ENCODE measurements at places on chromosomes 4 and X.
A peak's percentile ranks its signal among the peaks of the same experiment; 100 is the strongest.

GRCh38 chr4:14184265-14184664, 556.7 kb upstream of the BOD1L1 start:
- no peak for DNase-seq

DNA sequence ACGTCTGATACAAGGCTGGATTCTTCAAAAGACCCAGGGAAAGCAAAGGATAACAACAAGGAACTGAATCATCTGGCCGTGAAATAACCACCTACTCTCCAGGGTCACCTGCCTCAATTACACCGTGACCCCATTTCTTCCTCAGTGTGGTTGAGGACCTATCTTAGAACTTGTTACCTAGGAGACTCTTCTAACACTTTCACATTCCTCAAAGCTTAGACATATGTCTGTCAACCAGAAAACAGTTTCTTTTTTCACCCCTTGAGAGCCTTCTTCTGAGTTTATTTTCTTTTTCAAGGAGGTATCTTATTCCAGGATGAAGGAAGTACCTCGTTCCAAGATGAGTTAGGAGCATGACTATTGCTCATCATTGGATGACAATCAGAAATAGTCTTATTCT, 337.8 kb downstream of the ARHGAP24 start:
- DNase-seq, result no peak

DNA sequence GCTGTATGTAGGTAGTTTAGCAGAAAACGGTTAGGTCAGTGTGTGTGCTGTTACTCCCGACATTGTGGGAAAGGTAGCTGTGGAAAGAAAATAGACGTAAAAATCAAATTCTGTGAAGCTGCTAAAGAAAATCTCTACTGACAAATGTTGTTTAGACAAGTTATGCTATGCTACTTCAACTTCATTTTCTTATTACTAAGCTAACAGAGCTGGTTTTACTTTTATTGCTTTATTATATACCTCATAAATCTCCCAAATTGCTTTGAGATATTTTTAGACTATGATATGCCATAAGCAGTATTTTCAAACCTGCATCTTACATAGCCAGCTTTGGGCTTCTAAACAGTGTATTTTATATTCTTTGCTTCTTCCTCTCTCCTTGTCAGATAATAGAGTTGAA, 108.2 kb upstream of the PACRGL start:
- DNase-seq, result no peak

DNA sequence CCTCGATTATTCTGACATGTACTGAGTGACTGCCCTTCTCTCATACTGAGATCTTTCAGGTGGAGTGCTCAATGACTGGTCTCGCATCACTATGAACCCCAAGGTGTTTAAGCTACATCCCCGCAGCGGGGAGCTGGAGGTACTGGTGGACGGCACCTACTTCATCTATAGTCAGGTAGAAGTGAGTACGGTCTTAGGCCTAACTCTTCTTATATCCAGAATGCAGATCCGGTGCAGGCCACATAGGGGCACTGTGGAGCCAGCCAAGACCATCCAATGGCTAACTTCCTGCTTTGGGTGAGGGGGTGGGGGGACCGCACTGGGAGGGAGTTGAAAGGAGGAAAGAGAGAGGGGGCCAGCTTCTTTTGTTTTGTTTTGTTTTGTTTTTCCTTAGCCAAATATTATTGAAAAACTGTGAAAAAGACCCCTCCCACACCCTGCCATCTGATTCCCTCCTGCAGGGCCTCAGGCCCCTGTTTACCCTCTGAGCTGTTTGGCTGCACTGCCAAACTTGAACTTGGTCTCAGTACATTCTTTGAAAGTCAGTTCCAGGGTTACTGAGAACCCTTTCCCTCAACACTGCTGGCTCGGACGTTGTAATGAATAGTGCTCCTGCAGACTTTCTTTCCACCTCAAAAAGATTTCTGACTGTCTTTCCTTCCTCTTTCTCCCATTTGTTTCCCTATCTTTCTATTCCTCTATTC, 16.2 kb downstream of the AWAT2 start:
- DNase-seq, result no peak

DNA sequence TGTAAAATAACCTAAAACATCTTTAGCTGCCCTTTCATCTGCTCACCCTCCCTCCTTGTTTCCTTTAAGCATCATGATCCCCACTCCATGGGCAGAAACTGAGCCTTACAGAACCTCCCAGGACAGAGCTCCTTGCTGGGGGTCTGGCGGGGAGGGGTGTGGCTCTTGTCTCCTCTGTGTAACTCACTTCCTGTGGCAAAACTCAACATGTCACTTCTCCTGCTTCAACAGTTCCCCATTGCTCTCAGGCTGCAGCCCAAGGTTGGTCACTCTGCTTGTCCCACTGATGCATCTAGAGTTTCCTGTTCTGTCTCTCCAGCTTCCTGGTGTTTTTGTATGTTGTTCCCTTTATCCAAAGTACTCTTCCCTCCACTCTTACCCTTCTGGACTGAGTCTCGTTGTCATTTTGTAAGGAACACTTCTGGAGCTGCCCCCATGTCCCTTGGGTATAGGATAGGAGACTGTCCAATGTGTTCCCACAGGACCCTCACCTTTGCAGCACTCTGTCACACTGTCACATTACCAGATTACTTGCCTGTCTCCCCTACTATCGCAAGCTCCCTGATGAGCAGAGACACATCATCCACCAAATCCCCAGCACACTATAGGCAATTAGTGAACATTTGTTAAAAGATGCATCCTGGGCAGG, 19.6 kb downstream of the TMEM31 start:
- DNase-seq, result no peak

GRCh38 chrX:34638116-34638515, 19.0 kb downstream of the TMEM47 start:
- DNase-seq, result no peak

GRCh38 chrX:131861088-131861787, 161.9 kb upstream of the STK26 start:
- DNase-seq, result no peak

GRCh38 chr4:19047279-19047880, 1025.8 kb upstream of the LCORL start:
- DNase-seq, result no peak

DNA sequence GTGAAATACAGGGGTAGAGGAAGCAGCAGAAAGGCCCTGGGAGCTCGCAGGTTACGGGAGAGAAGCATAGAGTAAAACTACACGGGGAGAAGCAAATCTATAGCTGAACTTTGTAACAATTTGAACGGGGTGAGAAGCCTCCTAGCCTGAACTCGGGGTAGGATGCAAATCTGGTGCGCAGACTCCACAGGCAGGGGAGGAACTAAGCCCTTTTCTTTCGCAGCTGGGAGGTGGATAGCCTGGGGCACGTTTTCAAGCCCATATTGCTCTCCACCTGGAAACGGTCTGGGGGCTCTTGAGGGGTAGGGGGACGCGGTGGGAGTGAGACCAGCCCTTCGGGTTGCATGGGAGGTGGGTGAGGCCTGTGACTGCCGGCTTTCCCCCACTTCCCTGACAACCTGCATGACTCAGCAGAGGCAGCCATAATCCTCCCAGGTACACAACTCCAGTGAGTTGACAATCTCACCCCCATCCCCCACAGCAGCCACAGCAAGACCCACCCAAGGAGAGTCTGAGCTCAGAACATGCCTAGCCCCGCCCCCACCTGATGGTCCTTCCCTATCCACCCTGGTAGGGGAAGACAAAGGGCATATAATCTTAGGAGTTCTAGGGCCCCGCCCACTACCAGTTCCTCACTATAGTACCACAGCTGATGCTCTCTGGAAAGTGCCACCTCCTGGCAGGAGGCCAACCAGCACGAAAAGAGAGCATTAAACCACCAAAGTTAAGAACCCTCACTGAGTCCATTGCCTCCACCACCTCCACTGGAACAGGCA, 29.9 kb downstream of the SOWAHB start:
- DNase-seq, result no peak

- no peak for DNase-seq
These were observed 10.8 kb upstream of the RHOH start for GRCh38 chr4:40185830-40186664.

- no peak for DNase-seq
These were observed 94.0 kb downstream of the TMA16 start for GRCh38 chr4:163588532-163588931.

- DNase-seq, result peak; percentile 5
These were observed 28.1 kb upstream of the MAN2B2 start for GRCh38 chr4:6546681-6547447.

- no peak for DNase-seq
These were observed 59.1 kb upstream of the MAML3 start for GRCh38 chr4:140213116-140213515.
